WTC11 (cell line): ENCODE measurements at places on chromosomes 6 and 20.

- DNase-seq, result no peak
These were observed 3.1 kb downstream of the TRAF3IP2 start for GRCh38 chr6:111602481-111603011.

- DNase-seq, result peak; percentile 18
These were observed 141.2 kb downstream of the BMP2 start for GRCh38 chr20:6908673-6909072.

DNA sequence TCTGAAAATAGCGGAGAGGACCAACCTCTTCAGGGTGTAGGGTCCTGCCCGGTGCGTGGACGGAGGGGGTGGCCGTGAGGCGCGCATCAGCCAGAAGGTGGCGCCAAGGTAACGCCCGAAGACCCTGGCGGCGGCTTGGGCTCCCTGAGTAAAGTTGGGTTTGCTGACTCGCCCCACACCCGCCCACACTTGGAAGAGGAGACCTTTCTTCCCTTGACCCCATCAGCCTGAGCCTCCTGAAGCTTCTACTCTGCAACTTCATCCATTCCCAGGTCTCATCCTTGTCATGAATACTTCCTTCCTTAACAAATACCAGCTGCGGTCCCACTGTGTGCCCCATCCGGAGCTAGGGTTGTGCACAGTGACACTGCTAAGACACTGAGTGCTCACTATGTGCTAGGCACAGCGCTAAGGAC lies 14.6 kb downstream of the CD40 start:
- peak; percentile 86 for DNase-seq

DNA sequence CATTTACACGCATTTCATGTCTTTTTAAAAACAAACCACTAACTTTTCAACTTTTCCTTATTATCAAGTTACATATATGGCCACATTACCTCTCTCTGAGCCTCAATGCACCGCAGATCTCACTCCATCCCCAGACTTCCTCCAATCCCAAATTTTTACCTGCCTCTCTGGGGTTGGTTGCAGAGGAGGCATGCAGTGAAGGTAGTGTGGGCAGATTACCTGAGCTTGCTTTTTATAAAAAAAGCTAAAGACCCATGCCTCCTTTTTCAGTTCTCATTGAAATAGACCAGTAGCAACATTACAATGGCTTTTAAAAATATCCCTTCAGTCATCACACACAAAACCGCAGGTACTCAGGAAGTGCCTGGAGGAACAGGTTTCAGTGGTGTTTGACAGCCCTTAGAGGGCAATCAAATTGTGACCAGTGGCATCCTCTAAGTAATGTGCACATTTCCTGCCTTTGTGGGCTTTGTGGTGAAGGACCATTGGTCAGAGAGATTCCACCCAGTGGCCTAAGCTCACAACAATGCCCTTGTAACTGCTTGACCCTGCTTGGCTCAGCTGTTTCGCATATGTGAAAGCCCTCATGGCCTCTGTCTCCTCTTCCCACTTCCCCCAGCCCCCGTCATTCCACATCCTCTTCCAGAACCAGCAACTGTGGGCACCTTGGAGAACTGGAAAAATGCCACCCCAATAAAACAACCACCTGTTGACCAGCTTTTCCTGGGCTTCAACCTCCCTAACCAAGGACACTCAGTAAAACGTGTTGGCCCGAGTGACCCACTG lies 30.2 kb upstream of the IL17A start:
- no peak for DNase-seq

- no peak for DNase-seq
These were observed 11.1 kb upstream of the TCF15 start for GRCh38 chr20:621125-621756.

DNA sequence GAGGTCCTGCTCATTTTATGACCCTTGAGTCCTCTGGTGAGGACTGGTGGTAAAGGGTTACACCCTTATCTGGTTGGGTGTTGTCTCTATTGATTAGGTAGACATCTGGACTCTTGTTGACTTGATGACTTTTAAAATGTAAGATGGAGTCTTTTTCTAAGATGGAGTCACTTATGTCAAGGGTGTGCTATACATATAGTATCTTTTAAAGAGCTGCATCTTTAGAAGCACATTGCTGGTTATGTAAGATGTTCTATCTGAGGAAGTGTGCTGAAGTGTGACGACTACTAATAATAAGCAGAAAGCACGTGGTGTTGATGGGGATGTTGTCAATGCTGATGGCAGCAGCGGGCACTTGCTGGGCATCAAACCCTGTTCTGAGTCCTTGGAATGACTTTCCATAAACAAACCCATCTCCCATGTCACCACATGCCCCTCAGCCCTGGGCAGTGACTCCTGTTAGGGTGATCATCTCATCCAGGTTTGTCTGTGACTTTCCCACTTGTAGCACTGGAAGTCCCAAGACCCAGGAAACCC lies 229.6 kb downstream of the EYA2 start:
- DNase-seq, result no peak

DNA sequence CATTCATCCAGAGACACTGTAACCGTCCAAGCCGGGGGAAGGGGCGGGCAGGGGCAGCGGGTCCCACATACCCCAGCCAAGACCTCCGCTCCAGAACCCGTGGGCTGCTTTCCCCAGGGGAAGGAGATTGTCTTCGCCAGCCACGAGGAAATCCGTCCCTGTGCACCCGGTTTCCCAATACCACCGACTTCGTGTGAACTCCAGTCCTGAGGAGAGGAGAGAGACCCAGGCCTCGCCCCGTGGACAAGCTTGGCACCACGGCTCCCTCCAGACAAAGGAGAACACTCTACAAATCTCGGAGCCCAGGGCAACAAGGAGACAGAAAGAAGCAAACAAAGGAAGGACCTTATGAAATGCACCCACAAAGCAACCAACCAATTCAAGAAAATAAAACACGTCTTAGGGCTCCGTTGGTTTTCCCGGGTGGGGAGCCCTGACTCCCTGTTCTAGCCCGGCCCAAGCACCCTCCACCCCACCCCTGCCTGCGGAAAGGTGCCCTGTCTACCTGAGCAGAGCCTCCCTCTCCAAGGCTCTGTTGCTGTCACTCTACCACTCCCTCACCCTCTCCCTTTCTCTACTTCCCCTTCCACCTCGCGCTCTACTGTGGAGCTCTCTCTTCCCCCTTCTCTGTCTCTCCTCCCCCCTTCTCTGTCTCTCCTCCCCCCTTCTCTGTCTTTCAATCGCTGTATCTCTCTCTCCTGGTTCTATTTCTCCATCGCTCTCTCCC lies 1382.8 kb upstream of the DEFB115 start:
- DNase-seq, result no peak

GRCh38 chr6:3211681-3212080 lies 15.8 kb downstream of the TUBB2B start:
- DNase-seq, result no peak

- no peak for DNase-seq
These were observed 24.7 kb downstream of the PTGIS start for GRCh38 chr20:49543071-49543857.

- DNase-seq, result no peak
These were observed 41.2 kb upstream of the DST start for GRCh38 chr6:56683882-56684281.

- DNase-seq, result no peak
These were observed 75.8 kb downstream of the CAP2 start for GRCh38 chr6:17469006-17469832.

- no peak for DNase-seq
These were observed 76.9 kb downstream of the FIG4 start for GRCh38 chr6:109767961-109768360.

- DNase-seq, result no peak
These were observed 18.0 kb upstream of the SIRPB2 start for GRCh38 chr20:1509237-1509636.

GRCh38 chr20:48106428-48106827 lies 321.1 kb upstream of the SULF2 start:
- no peak for DNase-seq
